Right kidney (tissue), 9 donors: ENCODE measurements at places on chromosomes 7 and 10.

DNA sequence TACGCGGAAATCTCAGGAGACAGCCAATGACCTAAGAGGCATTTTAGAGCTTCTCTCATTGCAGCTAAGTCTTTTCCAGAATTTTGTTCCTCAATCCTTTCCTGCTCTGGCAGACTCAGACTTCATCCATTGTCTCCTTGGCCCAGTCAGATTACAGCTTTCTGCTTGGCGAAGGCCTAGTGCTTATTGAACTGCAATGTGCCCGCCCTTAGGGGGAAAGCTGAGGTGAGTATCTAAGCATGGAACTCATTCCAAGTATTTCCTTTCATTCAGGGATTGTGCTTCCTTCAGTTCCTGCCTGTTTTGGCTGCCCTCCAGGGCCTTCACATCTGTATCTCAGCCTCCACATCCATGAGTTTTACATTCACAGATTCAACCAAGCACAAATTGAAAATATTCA is 37.5 kb downstream of the PRLHR start:
- DNase-seq = no peak

DNA sequence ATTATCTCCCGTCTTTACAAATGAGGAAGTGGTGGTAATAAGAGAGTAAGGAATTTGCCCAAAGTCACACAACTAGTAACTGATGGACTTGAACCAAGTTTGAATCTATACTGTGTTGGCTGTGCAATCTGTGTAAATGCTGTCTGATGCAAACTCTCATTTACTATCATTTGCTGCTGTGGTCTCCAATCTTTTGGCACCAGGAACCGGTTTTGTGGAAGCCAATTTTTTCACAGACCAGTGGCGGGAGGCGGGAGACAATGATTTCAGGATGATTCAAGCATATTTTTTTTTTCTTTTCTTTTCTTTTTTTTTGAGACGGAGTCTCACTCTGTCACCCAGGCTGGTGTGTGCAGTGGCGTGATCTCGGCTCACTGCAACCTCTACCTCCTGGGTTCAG is 450.0 kb upstream of the FZD8 start:
- DNase-seq = no peak

DNA sequence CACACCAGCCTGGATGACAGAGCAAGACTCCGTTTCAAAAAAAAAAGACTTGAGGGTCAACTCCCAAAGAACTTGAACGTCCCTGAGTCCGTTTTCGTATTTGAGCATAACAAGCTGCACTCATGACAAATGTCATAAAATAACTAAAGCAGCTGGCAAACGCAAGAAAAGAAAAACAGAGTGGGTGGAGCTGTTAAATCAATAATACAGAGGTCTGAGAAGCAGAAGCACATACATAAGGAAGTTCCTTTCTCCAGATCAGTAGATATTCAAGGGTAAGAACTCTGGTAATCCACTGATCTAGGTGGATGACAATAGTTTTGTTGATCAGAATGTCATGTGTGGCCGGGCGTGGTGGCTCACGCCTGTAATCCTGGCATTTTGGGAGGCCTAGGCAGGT is 150.1 kb downstream of the FAM107B start:
- DNase-seq = no peak

- DNase-seq = no peak
Observed at GRCh38 chr10:75865413-75866299, 434.2 kb downstream of the LRMDA start.

DNA sequence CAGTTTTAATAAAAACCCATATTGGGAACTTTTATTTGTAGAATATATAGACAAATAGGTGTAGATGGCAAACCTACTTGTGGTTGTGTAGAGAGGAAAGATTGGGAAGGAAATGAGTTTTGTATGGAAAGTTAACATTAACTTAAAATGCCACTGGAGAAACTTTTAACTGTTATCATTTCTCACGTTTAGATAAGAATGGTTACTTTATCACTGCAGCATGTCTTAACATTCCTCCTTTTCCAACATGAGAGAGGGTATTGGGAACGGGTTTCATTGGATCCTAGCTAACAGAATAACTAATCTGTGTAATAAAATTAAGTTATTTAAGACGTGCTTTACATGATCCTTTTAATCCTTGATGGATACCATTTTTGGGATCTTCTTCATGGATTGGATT is 1.8 kb downstream of the LUC7L2 start:
- DNase-seq = no peak

- no peak for DNase-seq
Observed at GRCh38 chr7:132333301-132333700, 243.0 kb downstream of the PLXNA4 start.

DNA sequence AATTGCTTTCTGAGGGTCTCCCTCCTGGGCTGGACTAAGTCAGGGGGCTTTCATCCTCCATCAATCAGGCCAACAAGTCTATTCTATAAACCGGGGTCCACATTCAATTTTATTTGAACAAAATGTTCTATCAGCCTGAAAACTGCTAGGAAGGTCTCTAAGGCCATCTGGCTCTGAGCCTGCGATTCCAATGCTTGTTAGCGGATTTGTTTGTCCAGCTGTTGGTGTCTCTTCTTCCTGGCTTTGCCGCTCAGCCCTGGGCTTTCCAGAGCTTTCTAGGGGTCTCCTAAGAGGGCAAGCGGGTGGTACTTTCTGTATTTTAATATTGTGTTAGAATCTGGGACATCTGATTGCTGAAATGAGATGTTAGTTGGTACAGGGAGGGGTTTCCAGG is 136.7 kb downstream of the VIPR2 start:
- DNase-seq = no peak

DNA sequence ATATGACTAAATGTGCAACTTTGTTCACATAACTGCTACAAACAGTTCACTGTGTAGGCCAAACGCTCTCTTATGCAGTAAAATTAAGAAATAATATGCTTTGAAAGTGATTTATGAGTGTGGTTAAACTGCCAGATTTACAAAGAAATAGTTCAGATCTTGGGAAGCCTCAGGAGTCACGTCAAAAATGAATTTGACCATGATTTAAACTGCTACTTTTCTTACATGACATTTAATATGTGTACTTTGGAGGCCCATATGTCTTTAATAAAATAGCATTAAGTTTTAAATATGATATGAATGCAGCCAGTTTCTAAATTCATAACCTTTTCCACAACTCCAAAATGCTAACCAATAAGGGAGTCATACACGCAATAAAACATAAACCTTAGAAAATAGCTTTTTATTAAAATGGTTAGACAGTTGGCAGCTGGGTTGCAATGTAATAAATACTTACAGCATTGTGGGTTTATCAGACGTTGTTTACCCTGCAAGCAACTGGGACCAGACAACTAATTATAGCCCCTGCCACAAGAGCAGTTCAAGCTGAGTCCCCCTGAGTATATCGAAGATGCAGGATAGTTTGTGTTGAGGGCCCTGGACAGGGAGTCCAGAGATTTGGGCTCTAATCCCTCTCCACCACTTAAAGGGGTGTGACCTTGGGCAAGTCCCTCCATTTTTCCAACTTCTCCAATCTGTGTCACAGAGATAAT is 640.4 kb downstream of the LRMDA start:
- peak; percentile 26 for DNase-seq

DNA sequence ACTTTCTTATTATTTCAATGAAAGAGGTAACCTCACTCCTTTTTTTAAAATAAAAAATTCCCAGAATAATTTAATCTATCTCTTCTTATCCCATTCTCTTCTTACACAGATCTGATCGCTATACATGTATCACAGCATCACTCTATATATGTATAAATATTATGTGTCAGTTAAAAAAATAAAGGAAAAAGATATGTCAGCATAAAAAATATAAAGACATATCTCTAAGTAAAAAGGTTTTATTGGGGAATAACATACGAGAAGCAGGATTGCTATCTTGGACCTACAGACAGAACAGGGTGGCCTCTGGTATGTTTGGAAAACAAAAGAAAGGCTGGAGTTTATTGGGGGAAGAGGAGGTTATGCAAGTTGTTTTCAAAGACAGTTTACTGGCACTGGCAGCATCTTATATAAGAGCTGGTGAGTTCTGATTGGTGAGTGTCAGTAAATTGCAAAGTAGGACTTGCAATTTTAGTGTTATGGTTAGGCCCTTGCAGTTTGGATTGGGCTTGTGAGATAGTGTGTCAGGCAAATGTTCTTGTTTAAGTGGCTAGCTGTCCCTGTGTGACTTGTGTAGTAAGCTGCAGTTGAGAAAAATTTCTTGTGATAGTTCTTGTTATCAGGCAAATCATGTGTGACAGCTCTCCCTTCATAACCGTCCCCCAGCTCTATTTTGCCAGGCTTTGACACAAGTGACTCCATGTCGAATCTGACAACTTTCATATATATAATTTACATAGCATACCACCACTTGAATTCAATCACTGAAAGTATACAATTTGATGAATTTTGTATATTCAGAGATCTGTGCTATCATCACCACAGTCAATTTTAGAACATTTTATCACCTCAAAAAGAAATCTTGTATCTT is 118.2 kb downstream of the HBP1 start:
- no peak for DNase-seq

DNA sequence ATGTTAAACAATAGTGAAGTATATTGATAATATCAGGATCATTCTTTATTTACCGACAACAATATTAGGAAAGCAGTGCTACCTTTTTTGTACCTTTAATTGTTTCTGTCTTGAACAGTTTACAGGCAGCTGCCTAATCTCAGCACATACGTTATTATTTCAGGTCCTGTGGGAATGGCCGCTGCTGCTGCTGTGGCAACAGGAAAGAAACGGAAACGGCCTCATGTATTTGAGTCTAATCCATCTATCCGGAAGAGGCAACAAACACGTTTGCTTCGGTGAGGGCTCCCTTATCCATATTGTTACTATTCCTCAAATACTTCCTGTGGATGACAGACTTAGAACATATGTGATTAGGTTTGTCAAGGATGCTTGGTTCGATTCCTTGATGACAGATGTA is 59.7 kb downstream of the NRF1 start:
- no peak for DNase-seq

DNA sequence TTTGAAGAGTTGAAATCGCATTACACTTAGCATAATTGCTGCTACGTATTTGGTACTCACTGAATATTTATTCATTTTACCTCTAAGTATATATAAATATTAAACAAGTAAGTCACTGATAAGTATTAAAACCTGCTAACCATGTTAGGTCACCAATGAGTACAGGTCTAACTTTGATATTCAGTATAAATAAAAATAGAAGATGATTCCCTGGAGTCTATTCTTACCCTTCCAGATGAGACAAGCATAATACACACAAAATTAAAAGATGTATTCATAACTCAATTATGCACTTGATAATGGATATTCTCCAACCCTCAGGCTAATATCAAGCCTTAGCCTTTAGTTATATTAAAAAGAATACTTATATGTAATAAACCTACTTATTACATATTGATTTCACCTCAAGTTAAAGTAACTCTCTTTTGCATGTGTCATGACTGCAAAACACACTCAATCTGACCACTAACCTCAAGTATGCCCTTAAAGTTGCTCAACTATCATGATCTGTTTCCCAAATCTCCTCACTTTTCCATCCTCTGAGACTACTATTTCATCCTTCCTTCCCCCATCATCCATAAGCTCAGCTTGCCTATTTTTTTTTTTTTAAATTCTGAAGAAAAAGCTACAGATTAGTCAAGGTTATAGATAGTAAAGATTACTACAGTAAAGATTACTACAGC is 46.8 kb downstream of the IPMK start:
- no peak for DNase-seq

DNA sequence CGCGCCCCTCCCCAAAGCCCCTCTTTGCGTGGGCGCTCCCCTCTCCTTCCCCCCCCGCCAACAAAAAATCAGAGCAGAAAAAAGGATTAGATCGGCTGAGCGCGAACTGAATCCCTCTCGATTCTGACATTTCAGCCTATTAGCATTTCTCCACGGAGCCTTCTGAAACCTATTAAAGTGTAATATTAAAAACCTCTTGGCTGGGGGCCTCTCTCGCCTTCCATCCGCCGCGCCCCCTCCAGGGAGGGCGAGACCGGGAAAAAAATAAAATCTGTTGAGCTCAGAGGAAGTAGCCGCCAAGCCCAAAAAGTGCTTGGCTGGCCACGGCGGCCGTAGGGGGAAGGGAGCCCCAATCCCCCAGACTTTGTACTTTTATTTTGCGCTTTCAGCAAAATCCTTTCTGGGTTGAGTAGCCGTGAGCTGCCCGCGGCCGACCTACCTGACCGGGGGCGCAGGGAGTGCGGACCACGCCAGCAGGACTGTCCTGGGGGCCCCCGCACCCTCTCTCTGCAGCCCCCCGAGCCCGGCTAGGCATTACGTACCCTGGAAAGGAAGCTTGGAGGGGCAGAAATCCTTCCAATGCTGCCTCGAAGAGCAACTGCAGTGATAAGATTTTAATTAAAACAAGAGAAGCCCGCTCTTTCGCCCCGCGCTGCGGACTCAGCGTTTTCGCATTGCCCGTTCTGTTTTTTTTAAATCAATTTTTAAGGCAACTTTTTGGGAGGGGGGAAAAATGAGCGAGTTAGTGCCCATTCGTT is 1.3 kb upstream of the TNRC18 start:
- peak; percentile 86 for DNase-seq

- DNase-seq = no peak
Observed at GRCh38 chr7:26340476-26341018, 48.9 kb downstream of the SNX10 start.

- DNase-seq = no peak
Observed at GRCh38 chr10:97385565-97385964, 15.6 kb downstream of the RRP12 start.

DNA sequence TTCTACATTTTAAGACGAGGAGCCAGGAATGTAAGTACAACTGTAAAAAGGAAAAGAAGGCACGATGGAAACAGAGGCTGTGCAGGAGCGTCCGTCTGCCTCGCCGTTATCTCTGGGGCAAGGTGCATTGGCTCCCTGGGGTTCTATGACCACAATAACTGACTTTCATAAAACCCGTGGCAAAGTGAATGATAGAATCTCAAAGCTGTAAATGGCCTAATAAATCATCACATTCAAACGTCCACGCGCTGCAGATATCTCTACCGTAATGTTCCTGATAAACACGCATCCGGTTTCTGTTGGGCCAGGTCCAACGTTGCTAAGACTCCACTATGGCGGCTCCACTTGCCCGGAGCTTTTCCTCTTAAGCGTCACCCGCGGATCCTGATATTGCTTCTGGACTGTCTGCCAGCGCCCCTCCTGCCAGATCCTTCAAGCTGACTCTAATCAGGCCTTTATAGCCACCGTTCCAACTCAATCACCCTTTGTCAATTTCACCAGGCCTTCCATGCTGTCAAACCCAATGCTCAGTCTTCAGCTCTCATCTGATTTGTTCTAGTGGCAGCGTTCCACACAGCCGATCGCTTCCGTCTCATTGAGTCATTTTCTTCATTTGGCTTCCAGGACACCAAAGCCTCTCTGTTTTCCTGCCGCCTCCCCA is 265.6 kb upstream of the FOXK1 start:
- no peak for DNase-seq
